ENCODE measurements at places on chromosomes 6 and 20.

DNA sequence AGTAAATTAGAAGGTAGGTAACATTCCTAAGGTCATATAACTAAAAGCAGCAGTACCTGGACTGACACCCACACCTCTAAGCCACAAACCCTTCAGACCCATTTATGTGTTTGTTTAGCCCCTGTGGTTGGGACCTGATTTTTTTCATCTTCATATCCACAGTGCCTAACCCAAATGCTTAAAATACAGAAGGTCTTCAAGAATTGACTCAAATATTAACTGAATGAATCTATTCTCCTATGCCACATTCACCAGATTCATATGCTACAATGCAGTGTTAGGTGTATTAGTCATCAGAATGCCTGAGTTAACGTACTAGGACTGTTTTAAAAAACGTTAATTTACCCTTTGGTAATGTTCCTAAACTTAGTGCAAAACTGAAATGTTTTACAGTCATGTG is 124.8 kb downstream of the AHI1 start:
- peak; percentile 9 for DNase-seq

DNA sequence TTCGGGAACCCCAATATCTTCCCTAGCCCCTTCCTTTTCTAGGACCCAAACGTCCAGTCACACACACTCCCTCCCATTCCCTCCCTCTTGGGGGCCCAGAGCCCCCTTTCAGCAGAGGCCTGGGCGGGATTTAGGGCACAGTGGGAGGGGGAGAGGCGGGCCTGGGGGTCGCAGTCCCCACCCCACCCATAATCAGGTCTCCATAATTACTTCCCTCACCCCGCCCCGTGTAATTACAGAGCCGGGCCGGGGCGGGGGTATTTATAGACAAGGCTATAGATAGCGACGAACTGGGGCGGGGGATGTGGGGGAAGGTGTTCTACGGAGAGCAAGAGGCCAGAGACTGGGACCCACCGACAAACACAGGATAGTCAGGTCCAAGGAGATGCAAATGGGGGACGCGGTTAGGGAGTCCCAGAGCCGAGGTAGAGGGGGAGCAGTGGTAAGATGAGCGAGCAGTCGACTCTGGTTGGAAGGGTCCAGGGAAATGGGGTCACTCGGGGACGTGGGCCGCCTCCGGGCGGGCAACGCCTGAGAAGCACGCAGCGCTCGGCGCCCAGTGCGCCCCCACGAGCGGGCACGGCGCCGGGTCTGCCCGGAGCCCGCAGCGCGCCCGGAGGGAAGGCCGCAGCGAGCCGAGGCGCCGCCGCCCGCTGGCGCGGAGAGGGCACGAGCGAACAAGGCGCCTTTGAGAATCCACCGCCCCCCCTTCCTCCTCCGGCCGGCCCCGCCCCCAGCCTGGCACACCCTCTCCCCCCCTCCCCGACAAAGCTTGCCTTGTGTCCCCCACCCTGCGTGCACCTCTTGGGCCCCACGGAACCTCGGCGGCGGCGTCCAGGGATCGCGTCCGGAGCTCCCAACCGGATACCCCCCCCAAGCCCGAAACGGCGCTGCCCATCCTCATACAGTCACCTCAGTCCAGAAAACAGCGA is 670 bp upstream of the COL11A2 start:
- no peak for DNase-seq

DNA sequence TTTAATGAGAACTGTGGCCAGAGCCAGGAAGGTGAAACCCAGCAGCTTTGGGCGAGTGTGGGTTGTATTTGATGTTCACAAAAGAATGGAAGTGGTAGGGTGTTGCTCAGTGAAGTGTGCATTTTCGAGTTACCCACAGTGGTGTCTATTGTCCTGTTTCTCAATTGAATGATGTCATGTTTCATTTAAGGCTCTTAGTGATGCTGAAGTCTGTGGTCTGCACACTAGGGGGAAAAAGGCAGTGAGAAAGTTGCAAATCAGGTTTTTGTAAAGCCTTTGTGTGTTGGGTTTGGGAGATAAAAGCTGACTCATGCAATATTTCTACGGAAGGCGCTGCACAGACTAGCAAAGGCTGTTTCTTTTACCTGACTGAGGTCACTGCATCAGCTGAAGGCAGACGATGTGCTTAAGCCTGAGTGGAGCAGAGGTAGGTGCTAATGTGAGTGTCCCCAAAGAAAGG is 121.1 kb downstream of the PLEKHG1 start:
- peak; percentile 13 for DNase-seq

DNA sequence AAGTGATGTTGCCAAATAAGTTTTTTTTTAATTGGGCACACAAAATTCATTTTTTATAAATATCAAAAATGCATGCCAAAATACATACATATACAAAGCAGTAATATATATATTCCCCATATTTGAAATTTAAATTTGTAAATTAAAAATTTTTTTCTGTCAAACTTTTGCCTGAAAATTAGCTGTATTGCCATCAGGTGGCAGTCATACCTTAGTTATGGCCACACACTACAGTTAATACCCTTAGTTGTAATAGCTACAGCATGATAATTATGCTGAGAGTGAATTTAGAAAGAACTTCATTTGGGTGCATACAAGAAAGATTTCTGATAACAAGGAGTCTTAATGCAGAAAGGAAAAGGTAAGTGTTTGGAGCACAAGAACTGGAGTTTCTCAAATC is 46.2 kb upstream of the SDHAF4 start:
- DNase-seq: no peak

- DNase-seq: peak; percentile 25
Observed at GRCh38 chr20:25148181-25148981, 47.1 kb upstream of the ENTPD6 start.

DNA sequence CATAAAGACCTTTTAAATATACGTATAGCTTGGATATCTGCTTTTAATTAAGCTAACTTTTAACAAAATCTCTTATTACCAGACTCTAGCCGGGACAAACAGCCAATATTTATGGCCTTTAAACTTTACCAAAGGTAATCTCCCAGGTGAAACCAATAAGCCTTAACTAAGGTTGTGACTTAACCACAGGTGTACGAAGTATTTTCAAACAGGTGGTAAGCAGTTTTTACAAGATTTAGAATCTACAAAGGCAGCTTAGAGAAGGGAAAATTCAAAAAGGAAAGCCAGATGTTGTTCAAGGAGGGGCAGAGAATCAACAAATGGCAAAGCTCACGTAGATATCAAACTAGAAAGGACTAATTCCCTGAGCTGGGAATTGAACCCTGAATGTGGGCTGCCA is 15.8 kb downstream of the WFDC2 start:
- DNase-seq: no peak

DNA sequence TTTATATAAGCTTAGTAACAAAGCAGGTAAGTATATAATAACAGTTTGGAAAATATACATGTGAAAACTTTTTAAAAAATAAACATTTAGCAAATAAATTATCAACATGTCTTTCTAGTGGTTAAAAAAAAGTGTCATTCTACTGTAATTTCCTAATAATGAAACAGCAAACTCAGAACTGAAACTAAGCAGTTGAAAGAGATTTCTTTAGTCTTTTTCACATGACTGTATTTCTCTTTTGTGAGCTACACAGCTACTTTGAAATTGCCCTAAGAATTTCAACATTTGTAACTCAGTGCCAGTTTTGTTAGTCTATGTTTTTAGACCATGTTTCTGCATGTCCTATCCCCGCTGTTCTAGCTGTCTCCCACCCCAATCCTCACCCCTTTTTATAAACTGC is 28.4 kb upstream of the SDHAF4 start:
- DNase-seq: no peak

DNA sequence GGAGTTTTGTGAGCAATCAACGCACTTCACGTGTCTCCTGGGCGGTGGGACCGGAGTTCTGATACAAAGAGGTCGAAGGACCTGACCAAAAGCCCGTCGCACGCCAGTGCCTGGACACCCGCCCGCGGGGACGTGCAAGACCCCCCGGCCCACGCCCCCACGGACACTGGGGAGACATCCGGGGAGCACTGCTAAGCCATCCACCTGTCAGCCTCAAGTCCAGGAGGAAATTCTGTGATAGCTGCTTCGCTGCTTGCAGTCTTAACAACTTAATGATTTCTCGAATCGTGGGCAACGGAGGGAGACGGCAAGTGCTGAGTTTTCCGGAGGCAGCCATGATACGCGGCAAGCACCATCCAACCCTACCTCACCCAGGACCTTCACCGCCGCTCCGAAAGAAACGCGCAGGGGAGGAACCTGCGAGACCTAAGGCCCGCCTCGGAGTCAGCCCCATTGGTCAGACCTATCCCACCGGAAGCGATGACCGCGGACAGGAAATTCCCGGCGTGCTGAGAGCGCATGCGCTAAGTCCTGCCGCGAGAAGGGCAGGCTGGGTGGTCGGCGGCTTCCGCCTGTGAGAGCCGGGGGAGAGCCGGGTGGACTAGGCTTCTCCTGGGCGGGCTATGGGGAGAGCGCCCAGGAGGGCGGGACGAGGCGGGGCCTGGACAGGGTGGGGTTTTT is at the start of gene TFB1M:
Gene TFB1M, minus strand, starts transcription at position 393 of the 681 bp plus-strand sequence. Its CDS starts 56 bp downstream, at position 337.
- peak; percentile 97 for DNase-seq

- DNase-seq: no peak
Observed at GRCh38 chr6:110532431-110532830, 56.0 kb upstream of the SLC22A16 start.

DNA sequence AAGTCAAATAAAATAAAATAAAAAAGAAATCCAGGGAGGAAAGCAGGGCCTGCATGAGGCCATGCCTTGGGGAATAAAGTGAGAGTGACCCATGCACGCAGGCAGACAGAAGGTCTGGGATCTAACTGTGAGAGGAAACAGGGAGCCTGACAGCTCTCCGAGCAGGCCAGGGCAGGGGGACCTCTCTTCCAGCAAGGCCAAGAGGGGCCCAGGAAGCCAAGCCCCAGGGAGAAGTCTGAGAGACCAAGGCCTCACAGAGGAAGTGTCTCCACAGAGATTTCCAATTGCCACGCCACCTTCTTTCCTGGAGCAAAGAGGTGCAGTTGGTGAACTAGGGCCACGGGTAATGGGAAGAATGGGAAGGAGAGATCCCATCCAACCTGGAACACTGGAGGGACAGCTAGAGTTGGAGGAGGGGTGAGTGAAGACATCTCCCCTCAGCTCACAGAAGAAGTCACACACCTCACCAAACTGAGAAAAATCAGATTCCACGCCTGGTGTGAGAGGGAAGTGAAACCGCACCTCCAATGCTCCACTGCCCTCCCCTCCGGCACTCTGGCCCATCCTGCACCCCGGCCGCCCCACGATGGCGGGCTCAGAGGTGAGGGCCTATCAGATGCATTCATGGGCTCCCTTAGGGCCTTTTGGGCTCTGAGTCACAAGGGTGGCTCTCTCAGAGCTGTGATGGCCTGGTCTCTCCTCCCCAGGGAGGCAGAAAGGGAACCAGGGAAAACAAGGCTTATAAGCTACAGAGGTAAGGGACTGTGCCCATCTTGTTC is 25.1 kb upstream of the TAF8 start:
- DNase-seq: no peak

- DNase-seq: peak; percentile 37
Observed at GRCh38 chr6:146543940-146544615, 445 bp downstream of the RAB32 start.

- no peak for DNase-seq
Observed at GRCh38 chr20:23235173-23236027, 115.2 kb upstream of the NXT1 start.

- DNase-seq: no peak
Observed at GRCh38 chr6:97459986-97460385, 177.0 kb upstream of the MMS22L start.

- DNase-seq: no peak
Observed at GRCh38 chr6:106170030-106170791, 84.1 kb downstream of the PRDM1 start.

GRCh38 chr6:157542414-157543160 is 161.6 kb downstream of the ZDHHC14 start:
- no peak for DNase-seq

- DNase-seq: peak; percentile 23
Observed at GRCh38 chr20:33993576-33994221, at the start of gene RALY. TSS of gene RALY (plus strand) at chr20:33993911. CDS start at chr20:34072075, 78,164 bp downstream.

- no peak for DNase-seq
Observed at GRCh38 chr20:4885877-4886276, 115.4 kb downstream of the SLC23A2 start.

DNA sequence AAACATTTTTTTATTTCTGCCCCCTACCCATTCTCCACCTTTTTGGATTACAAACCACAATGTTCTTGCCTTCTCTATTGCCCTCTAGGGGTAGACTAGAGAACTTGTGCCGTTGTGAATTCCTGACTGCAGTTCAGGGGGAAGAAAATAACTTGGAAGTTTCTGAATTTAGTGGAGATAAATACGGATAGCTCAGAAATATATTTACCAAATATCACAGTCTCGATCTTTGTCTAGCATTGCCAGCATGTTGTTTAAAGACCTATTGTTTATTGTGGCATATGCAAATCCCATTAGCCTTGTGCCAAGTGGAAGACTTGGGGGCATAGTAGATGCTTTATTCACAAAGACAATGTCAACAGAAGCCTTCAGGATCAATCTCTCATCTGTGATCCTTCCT is 154.1 kb upstream of the MMS22L start:
- DNase-seq: no peak

DNA sequence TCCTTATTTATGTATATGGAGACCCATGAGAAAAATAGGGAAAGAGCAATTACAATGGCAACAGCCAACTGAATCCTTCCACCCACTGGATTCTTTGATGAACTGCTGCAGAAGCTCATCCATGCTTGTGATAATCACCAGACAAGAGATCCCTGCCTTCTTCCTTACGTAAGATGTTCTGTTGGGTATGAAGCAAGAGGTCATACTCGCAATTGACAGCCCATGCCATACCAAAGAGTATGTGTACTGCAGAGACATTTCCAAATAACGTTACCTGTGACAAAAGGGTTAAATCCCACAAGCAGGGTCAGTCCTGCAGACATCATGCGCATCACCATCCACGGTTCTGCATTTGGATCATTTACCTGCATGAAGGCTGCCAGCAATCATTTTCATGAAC is 27.8 kb downstream of the ELOVL5 start:
- no peak for DNase-seq

- peak; percentile 39 for DNase-seq
Observed at GRCh38 chr20:45826381-45827019, 612 bp downstream of the TNNC2 start.

DNA sequence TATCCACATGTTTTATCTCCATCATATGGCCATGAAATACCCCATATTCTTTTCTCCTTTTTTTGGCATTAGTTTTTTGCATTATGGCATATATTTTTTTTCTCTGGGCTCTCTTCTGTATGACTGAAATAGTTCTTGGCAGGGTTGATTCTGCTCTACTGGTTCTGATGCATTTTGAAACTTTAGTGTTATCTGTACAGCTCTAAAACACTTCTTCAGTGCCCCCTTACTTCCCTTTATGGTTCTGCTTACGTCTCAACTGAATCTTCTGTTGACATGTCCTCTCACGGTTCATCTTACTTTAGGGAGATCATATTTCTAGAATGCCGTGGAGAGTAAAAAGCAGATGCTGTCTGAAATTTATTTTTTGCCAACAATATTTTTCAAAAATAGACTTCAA is 23.2 kb upstream of the TXNDC5 start:
- no peak for DNase-seq

GRCh38 chr20:45578231-45578630 is 853 bp downstream of the WFDC8 start:
- no peak for DNase-seq

DNA sequence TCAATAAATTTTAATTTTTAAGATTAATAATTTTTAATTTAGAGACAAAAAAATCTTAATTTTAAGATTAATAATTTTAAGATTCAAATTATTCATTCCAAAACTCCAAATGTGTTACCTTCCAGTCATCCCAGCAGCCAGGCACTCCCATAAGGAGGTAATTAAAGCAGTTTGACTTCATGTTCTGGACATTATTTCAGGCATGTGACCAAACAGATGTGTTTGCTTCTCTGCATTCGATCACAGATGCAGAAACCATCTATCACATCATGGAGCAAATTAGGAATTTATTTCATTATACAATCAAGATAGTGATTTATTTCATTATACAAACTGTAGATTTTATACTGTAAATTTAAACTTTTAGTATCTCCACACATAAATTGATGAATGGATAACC is 150.3 kb downstream of the AKAP7 start:
- no peak for DNase-seq

Data from brain microvascular endothelial cell (primary cell).